ENCODE measurements at places on chromosomes 7 and 10.

GRCh38 chr10:118912961-118913600, 116.4 kb upstream of the NANOS1 start:
- no peak for DNase-seq

GRCh38 chr10:6748981-6749635, 169.0 kb upstream of the PRKCQ start:
- no peak for DNase-seq

GRCh38 chr7:21029006-21029405, 242.3 kb upstream of the SP8 start:
- no peak for DNase-seq

- DNase-seq: no peak
Observed at GRCh38 chr7:47531584-47532492, 50.1 kb downstream of the TNS3 start.

DNA sequence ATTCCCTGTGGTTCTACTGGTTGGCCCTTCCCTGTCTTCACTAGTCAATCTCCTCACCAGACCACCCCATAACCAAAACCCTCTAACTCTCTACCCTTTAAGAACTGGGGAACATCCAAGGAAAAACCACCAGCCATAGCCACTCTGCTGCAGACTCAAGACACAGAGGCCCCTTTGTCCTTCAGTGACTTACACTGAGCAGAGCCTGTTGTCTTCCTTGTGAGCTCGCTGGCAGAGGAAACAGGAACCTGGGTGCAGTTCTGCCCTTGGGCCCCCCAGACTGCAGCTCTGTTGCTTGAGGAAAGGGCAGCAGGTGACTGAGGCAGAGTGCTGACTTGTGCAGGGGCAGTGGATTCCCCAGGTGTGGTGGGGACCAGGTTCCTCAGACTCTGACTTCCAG, 30.6 kb downstream of the ZC3HAV1 start:
- no peak for DNase-seq

DNA sequence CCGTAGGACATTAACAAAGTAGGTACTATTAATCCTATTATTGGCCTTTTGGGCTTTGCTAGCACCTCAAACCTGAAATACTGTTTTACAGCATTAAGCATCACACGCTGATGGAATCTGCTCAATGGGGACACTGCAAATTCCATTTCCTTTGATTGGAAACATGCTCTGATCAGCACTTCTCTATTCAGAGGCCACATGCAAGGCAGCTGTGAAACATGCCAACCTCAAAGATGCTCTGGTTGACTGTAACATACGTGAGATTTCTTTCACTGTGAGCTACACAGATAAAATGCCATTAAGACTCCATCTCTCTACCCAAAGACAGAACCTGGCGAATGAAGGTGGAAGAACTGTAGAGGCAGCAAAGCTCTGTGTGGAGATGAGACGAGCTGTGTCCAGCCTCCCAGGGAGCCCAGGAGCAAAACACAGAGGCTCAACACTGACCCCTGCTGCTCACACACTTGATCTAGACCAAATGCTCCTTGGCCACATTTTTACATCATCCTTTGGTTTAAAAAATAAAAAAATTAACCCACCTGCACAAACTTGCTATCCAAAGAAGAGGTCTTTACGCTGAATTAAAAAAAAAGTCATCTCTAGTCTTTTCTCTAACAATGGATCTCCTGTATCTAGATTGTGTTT, 8.0 kb downstream of the RSU1 start:
- no peak for DNase-seq

DNA sequence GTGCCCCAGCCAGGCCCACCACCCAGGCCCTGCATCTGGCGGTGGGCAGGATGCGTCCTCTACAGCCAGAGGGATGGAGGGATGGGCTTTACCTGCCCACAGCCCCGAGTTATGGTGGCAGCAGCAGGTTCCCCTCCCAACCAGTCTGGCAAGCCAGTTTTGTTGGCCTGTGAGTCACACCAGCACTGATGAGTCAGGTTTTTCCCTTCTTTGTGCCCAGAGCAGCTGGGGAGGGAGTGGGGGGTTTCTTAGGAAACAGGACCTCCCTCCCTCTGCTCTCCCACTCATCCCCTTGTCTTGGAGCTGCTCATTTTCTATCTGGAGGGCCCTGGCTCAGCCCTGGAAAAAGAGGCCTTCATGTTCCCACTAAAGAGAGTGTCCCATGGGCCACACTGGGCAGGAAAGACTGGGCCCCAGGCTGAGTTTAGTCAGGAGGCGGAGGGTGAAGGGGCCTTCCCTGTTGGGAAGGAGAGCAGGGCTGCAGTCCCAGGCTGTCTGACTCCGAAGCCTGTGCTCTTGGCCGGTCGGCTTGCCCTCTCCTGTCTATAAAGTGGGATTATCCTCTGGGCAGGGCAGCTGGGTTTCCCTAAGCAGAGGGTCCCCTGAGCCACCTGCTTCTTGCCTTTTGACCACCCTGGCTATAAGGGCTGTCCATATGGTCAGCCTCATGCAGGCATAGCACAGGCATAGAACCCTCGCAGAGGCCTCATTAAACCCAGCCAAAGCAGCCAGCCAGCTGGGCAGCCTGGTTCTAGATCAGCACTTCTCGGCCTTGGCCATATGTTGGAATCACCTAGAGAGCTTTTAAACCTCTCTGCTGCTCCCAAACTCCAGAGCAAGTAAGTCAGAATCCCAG, 30.2 kb upstream of the ANKRD2 start:
- DNase-seq: no peak

- DNase-seq: no peak
Observed at GRCh38 chr7:134920026-134920753, 66.1 kb upstream of the AGBL3 start.

DNA sequence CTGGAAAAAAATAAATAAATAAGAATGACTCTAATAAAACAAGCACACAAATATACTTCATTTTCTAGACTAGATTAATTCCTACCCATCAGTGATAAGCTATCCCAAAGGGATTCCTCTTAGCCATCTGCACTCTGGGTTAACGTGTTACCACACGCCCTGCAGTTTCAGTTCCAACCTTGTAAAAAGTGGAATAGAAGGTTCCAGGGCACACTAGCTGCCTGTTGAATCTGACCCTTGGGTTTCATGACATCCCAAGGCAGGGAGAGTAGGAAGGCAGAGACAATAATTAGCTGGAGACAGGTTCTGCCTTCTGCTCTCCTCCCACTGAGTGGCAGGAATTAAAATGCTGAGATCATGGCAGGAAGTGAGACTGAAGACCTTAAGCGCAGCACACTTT, 33.5 kb downstream of the SLC37A3 start:
- no peak for DNase-seq

DNA sequence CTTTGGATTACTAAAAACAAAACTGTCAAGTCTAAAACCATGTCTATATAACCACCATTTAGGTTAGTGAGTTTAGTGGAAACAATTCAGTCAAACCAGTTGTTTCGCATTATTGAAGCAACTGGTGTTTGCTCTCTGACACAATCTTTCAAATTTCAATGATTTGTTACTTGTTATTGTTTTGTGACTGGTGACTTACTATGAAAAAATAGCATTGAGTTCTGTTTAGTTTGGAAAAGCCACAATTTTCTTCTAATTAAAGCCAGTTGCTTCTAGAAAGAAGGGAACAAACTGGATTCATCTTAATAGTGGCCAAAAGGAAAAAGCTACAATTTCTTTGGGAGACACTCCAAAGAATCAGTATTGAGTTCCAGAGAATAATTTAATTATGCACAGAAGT, 30.4 kb downstream of the LAMB4 start:
- no peak for DNase-seq

Measured in stimulated activated CD4-positive, alpha-beta T cell treated with anti-CD3 and anti-CD28 coated beads, Interleukin-15, amount 100 ng/mL, for 1 hour (primary cell).